ENCODE measurements at places on chromosomes 12 and 14.

DNA sequence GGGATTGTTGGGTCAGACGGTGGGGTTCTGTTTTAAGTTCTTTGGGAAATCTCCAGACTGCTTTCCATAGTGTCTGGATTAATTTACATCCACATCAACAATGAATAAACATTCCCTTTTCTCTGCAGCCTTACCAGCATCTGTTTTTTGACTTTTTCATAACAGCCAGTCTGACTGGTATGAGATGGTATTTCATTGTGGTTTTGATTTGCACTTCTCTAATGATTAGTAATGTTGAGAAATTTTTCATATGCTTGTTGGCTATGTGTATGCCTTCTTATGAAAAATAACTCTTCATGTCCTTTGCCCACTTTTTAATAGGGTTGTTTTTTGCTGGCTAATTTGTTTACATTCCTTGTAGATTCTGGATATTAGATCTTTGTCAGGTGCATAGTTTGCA is 140.8 kb upstream of the CNTN1 start:
- no peak for DNase-seq

DNA sequence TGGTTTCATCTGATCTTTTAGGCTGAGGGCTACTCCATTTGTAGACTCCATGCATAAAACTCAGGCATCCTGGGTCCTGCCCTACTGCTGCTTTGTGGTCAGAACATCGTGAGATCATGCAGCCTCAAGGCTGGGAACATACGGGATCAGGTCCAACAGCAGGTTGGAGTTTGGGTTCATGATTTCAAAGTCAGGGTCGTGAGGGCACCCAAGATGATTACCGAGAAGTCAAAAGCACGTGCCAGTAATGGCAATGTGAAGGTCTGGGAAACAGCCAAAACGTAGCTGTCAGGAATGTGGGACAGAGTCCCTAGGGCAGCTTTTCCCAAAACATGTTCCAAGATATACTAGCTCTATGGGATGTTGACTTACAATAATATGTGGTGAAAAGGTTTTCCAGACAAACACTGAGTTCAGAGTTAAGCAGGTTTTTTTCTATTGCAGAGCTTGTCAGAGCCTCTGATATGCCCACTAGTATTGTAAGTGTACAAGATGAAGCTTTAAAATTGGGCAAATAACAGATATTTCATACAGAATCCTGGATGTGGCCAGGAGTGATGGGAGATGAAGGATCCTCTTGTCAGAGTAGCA is 130.3 kb upstream of the DNM1L start:
- no peak for DNase-seq

DNA sequence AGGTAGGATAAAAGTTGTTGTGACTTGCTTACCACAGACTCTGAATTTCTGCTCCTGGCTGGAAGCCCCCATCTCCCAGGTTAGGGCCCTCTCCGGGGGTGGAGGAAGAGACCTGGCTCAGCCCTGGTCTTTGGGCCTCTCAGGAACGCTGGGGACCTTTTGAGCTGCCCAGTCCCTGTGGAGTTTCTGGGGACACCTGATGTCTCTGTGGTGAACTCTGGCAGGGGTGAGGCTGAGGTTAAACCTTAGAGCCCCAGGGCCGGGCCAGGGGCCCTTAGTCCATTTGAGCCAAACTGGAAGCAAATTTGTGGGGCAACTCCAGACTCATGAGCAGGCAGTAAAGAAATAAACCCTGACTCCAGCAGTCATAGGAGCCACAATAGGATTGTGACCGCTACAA is 112.1 kb downstream of the ADGRD1 start:
- DNase-seq: no peak

GRCh38 chr12:6829536-6830220 is 1.5 kb downstream of the P3H3 start:
- DNase-seq: peak; percentile 54

DNA sequence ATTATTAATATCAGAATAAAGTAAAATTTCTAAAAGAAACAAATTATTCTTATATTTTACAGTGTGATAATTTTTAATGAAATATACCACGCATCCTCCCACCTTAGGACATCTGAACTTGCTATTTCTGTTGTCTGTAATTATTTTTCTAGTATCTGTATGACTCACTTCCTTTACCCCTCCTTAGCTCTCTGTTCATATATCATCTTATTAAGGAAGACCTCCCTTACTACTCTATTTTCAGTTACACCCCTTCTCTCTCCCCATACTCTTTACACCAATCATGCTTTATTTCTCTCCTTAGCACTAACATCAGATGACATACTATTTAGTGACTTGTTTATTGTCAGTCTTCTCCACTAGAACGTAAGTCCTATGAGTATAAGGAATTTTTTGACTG is 34.2 kb upstream of the C12orf50 start:
- no peak for DNase-seq

Data from posterior cingulate gyrus (tissue), 11 donors.